ENCODE measurements at places on chromosomes 13 and 19.

GRCh38 chr13:70604448-70604847 lies 496.2 kb upstream of the KLHL1 start:
- no peak for DNase-seq

DNA sequence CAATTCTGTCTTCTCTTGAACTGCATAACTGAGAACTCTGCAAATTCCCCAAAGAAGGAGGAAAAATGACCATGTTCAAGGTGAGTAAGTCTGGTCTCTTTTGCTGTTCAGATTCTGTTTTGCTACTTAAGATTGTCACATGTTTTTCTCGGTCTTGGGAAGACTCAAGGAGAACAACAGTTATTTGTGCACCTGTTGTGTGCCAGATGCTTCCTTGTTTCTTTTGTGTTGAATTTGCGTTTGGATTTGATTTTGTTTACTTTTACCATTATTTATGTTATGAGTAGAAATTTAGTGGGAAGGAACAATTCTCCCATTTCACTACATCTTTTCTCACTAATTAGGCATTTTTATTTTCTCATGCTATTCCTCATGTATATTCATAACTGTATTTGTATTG lies 4.4 kb downstream of the ZNF284 start:
- no peak for DNase-seq

- no peak for DNase-seq
Measured at GRCh38 chr13:44263751-44264620, 109.6 kb upstream of the SERP2 start.

- no peak for DNase-seq
Measured at GRCh38 chr13:102508411-102508810, 88.4 kb upstream of the TPP2 start.

DNA sequence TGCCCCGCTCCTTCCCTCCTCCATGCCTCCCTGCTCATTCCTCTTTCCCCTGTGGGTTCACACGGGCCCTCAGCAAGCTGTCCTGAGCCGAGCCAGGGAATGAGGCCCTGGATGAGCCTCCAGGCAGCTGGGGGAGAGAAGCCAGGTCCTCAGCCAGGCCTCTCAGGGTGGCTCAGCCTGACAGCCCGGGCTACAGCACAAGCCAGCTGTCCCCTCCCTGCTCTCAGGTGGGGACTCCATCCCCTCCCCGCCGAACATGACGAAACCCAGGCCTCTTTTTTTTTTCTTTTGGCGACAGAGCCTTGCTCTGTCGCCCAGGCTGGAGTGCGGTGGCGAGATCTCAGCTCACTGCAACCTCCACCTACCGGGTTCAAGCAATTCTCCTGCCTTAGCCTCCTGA lies 40.0 kb upstream of the MATK start:
- no peak for DNase-seq

DNA sequence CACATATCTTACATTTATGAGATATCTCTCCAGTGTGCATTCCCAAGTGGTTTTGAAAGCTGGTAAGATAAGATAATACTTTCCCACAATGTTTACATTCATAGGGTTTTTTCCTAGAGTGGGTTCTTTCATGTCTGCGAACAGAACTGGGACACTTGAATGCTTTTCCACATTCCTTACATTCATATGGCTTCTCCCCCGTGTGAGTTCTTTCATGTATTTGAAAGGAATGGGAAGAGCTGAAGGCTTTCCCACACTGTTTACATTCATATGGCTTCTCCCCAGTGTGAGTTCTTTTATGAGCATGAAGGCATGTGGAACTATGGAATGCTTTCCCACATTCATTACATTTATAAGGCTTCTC lies 19.7 kb downstream of the ZNF433 start:
- no peak for DNase-seq

DNA sequence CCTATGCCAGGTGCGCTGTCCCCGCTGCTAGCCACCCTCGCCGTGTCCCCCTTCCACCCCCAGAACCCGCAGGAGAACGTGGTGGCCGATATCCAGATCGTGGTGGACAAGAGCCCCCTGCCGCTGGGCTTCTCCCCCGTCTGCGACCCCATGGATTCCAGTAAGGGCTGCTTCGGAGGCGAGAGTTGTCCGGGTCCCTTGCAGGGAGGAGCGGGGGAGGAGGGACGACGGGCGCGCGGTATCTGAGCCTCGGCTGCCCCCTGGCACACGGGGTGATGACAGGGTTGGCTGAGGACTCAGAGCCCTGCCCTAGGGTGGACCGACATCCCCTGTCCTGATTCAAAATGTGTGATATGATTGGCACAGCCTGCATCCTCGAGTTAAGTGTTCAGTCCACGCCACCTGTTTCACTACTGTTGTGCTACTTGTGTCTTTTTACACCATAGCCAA lies 653 bp downstream of the MVB12A start:
- DNase-seq = no peak

- DNase-seq = no peak
Measured at GRCh38 chr13:60000081-60000480, 163.6 kb downstream of the DIAPH3 start.

DNA sequence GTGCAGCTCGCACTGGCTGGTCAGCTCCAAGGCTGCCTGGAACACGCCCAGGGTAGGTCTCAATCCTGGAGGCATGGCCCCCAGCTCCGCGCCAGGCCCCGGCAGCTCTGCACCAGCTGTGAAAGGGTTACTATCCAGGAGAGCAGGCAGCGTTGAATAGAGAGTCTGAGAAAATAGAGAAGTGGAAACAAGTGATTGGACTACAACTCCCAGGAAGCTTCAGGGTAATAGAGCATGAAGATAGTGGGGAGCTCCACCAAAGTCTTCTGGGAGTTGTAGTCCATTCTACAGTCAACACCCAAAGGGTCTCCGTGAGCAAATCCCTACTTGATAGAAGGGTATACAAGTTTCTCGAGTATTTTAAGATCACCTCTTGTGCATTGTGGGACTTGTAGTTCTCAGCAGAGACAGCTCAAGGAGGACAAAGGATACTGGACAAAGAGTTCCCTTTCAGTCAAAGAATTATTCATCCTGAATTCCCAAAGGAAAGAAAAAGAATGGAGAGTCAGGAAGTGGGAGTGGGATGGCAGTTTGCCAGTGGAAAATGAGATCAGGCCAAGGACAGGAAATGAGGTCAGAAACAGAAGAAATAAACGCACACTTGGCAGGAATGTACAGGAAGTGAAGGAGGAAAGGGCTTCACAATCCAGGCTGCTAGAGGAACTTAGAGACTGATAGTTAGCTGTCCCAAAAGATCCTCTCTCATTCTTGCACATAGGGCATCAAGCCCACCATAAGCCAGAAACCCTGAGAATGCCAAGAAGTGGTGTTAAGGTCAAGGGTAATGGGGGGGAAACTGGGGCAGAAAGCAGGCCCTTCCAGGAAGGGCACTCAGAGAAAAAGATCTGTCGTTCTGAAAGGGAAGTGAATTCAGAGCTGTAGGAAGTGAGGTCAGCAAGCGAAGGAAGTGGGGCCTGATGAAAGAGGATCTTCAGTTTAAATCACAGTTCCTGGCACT lies 5.5 kb upstream of the MAMSTR start:
- no peak for DNase-seq

- DNase-seq = no peak
Measured at GRCh38 chr19:56983171-56983570, 136.6 kb upstream of the USP29 start.

- no peak for DNase-seq
Measured at GRCh38 chr19:38741670-38742069, 2.6 kb downstream of the CAPN12 start.

- no peak for DNase-seq
Measured at GRCh38 chr19:1935484-1936208, 5.3 kb upstream of the CSNK1G2 start.

DNA sequence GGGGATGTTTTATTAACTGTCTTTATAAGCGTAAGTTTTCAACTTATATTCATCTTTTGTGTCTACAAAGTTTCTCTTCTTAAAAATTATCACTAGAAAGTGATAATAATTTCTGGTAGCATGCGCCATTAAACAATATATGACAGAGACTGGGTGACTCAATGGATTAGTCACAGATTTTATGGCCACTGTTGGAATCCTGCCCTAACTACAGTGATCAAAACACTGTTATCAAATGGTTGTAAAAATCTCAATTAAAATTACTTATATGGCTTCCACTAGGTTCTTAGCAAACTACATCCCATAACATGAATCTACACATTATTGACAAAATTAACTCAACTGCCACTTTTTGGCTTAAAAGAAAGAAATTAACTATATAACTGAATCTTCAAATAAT lies 350.0 kb downstream of the DACH1 start:
- no peak for DNase-seq

GRCh38 chr19:39193803-39194202 lies 3.0 kb upstream of the NCCRP1 start:
- DNase-seq = no peak

DNA sequence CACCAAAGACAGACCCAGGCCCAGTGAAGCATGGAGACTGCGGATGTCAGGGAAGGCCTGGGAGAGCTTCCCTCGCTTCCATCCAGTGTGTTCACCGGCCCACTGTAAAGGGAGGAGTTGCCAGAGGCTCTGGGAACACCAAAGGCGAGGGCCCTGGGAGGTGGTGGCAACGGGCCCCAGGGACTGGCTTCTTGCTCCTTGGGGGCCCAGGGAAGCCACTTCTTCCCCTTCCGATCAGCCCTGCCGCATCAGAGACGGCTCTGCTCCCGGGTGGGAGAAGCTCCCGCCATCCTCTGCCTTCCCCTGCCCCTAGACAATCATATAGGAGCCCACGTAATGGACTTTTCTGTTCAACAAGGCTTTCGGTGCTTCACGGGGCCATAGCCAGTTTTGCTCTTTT lies 83.4 kb upstream of the GPR183 start:
- no peak for DNase-seq

GRCh38 chr13:79684371-79684770 lies 203.4 kb downstream of the NDFIP2 start:
- DNase-seq = no peak
